ENCODE measurements at places on chromosomes 12 and 14. TPM values are rescaled to one million over a fixed set of nuclear protein-coding genes. Genes with fewer than 3 reads are reported as not detected.

Gene TSPAN11
- total RNA-seq: 0.15 TPM

Gene JPH4
- total RNA-seq: not detected

Gene PRB2
- not detected for total RNA-seq

Gene ACVRL1
- total RNA-seq: 1.7 TPM

Gene SLC17A8
- total RNA-seq: not detected

Gene WNT1
- total RNA-seq: not detected

Gene KLRC3
- not detected for total RNA-seq

Gene GRIP1
- 3.3 TPM for total RNA-seq

Gene ASIC1
- total RNA-seq: not detected

Gene CLEC2D
- total RNA-seq: 0.39 TPM

Gene CCDC177
- total RNA-seq: not detected

Gene C3AR1
- total RNA-seq: 0.40 TPM

Gene CCDC175
- total RNA-seq: 0.12 TPM

Gene DENND5B
- 18.1 TPM for total RNA-seq

Gene GLI1
- 0.57 TPM for total RNA-seq

Gene MYL2
- total RNA-seq: not detected

Gene SLCO1C1
- total RNA-seq: not detected

Gene LRRK2
- 1.5 TPM for total RNA-seq

Gene HOXC5
- total RNA-seq: 1.9 TPM

Gene MYF6
- not detected for total RNA-seq

Gene FOXN4
- 0.12 TPM for total RNA-seq

Gene CCDC196
- total RNA-seq: not detected

Gene DNAJC22
- 2.4 TPM for total RNA-seq

Gene ESR2
- not detected for total RNA-seq

Gene KRT82
- not detected for total RNA-seq

Gene PEX5
- total RNA-seq: 26.8 TPM

Gene CLEC7A
- not detected for total RNA-seq

Gene AKAP6
- 2.1 TPM for total RNA-seq

Gene FGF6
- not detected for total RNA-seq

Gene SLC35F4
- total RNA-seq: not detected

Gene KRT78
- not detected for total RNA-seq

Gene TMEM263
- 58.5 TPM for total RNA-seq

Gene SYT1
- total RNA-seq: 0.45 TPM

Gene SRRM4
- total RNA-seq: 0.03 TPM

Gene CAPZA3
- total RNA-seq: not detected

Gene TSPAN19
- total RNA-seq: 0.91 TPM

Gene EML1
- total RNA-seq: 101 TPM

Gene NFE2
- not detected for total RNA-seq

Gene DCD
- total RNA-seq: not detected

Gene MNAT1
- total RNA-seq: 111 TPM

Gene KLRD1
- total RNA-seq: 0.29 TPM

Gene FAM186B
- total RNA-seq: 0.30 TPM

Gene KRT71
- total RNA-seq: not detected

Gene NTN4
- total RNA-seq: 36.5 TPM

Gene GOLT1B
- 94.6 TPM for total RNA-seq

Gene SSTR1
- total RNA-seq: not detected

Gene SLC41A2
- total RNA-seq: 55.5 TPM

Gene C12orf60
- total RNA-seq: 4.5 TPM

Gene PYM1
- 59.7 TPM for total RNA-seq

Gene GNB3
- total RNA-seq: 0.71 TPM

Gene RALGAPA1
- 12.9 TPM for total RNA-seq

Gene MYO1H
- not detected for total RNA-seq

Gene PROX2
- total RNA-seq: not detected

Gene LRRIQ1
- total RNA-seq: 0.51 TPM

Gene KITLG
- total RNA-seq: 22.6 TPM

Gene KRT6C
- not detected for total RNA-seq

Gene IL31
- total RNA-seq: not detected

Gene NPFF
- not detected for total RNA-seq

Gene MYF5
- total RNA-seq: not detected

Gene A2M
- total RNA-seq: 0.95 TPM

Measured in Daoy (cell line).